ENCODE measurements at places on chromosomes 4 and X. TPM values are rescaled to one million over a fixed set of nuclear protein-coding genes. Genes with fewer than 3 reads are reported as not detected.

DNA sequence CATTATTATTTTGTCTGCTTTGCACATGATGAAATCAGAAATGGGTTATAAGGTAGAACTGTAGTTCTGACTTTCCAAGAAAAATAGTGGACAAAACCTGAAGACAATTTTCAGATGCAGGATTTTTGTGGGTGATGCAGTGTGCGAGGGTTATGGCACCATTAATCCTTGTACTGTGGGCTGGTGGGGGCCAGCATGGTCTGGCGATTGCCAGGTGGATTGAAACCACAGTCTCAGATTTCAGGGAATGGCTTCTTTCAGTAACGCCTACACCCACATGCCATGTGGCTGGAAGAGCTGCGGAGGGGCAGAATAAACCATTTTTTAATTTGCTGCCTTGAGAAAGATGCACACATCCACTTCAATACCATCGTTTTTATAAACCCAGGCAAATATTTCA is 150.5 kb downstream of the ARSF start:
- no peak for DNase-seq

DNA sequence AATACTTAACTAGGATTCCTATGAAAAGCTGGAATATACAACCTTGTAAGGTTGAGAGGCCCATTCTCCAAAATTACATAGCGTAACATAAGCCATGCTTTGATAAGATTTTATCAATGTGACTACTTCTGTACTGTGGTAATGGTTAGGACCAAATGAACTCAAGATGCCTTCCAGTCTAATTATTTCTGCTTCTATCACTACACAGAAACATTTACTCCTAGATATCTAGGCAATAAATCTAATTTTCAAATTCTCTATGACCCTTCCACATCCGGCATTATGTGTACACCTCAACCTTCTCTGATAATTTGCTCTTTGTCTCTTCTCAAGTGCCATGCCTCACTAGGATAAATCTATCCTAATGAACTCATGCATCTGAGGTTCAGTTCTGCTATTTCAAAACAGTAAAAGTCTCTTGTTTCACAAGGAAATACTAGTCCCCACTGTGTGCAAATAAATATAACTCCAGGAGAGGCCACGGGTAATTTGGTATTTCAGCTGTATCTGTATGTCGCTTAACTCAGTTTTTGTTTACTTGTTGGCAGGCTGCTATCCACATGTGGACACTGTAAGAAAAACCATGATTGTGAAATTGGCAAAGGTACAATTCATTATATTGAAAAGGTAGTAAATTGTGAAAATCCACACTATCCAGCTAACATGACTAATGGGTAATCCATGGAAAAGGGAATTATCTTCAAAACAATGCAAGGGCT is 93.3 kb downstream of the PRDM5 start:
- DNase-seq = no peak

TREX2 gene
- total RNA-seq = 1.4 TPM

- DNase-seq = peak; percentile 62
These were observed 78.0 kb downstream of the ZFYVE28 start for GRCh38 chr4:2340272-2341061.

DMP1 gene
- total RNA-seq = 0.16 TPM

- DNase-seq = no peak
These were observed 10.0 kb upstream of the RHOXF2B start for GRCh38 chrX:120087289-120088017.

DNA sequence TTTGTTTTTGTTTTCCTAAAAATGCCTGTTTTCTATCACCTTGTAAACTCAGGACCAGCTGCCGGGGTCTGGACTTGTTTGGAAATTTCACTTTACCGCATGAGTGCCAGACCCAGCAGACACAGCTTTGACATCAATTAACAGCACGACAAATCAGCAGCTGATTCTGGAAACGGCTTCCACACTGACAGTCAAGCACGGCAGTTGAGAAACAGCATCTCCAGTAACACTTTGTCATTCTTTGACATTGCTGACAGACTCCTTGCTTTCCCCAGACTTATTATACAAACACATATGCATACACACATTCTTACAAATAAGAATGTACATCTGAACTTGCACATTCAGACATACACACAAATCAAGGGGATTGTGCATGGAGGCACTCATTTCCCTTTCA is 1017.6 kb upstream of the HS3ST1 start:
- no peak for DNase-seq

GRCh38 chrX:40108959-40109287 is 11.2 kb upstream of the BCOR start:
- DNase-seq = peak; percentile 87

DNA sequence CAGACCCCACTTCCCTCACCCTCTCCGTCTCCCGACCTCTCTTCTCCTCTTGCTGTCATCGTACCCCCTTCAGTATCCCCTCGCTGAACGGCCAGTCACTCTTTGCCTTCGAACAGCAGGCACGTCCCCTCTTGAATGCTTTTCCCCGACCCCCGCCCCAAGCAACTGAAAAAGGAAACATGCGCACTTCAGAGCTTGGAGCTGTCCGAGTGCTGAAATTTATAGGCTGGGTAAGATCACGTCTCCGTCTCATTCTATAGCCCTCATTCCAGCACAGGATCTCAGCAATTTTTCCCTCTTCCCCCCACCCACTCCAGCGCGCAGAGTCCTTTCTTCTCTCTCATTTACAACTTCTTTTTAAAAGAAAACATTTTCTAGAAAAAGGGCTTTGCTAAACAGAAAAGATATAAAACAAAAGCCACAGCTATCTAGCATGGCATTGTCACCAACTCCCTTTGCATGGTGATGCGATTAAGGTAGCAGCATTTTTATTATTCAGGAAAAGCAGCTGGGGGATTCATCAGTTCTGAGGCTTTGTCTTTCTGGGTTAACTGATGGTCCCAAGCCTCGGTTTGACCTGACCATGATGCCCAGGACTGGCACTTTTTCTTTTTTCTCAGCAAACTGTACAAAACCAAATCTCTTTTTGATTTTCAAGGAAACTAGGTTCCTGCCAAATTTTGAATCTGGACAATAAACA is at the start of gene GLRA2:
Gene GLRA2, plus strand, starts transcription at position 247 of the 700 bp plus-strand sequence. CDS start 522 bp downstream, outside the sequence.
- DNase-seq = no peak

Data from aorta (tissue), 5 donors.